ENCODE measurements at places on chromosomes 3 and 15. TPM values are rescaled to one million over a fixed set of nuclear protein-coding genes. Genes with fewer than 3 reads are reported as not detected.

CFAP100 gene
- total RNA-seq: not detected

POC1A gene
- total RNA-seq: 0.26 TPM

DNA sequence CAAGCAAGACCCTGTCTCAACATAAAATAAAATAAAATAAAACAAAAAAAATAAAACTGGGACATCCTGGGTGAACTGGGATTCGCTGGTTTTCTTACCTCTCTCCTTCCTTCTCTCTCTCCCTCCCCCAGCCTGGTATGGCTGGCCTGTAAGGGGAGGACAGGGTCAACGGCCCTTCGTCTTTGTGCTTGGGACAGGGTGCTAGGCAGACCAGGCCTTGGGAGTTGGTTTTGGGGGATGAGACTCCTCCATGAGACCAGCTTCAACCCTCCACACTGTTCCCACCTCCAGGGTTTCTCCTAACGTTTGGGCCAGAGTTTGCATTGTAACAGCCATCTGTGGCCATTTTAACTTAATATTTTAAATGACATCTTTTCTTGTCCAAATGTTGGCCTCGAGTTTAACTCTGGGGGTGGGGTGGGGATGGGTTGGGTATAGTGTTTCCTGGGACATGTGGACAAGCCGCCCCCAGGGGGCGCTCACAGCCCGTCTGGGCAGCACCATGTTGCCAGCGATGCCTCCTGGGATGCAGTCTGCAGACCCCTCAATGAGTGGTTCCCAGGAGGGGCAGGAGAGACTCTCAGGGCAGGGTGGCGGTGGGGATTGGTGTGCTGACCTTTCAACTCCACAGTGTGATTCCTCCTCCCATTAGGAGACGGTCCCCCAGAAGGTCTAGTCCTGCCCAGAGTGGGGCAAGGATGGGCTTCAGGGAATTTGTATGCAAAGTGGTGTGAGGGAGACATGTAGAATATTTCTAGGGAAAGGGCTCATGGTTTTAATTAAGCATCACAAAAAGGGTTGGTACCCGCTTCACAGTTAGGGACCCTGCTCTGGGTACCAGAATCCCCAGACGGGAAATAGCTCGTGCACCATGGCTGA is 37.7 kb upstream of the LCTL start:
- DNase-seq: peak; percentile 60

DNA sequence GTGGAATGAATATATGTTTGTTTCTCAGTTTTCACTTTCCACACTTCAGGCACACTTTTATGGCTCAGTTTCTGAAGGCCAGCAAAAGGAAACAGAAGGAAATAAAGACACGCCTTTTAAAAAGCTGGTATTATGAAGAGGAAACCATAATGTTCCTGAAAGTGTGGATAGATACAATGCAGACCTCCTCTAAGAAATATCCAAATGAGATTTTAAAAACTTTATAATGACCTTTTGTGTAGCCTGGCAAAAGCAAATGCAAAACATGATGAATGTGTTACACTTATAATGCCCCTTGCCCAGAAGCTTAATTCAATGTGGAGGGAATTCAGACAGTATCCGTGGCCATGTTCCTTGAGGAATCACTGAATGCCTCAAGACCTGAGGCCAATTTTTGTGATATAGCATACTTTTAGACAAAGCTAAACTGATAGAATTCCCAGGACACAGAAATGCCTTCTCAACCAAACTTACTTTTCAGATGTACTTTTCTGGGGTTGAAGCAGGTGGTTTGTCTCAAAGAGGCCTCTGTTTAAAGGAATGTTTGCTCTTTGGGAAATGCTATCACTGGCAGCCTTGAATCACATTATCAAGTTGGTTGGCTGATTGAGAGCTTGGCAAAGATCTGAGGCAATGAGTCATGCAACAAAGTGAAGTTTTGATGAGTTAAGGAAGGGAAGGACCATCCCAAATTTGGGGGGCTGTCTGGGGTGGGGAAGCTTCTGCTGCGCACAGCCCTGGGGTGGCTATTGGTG is 77.1 kb upstream of the CACNA2D3 start:
- DNase-seq: peak; percentile 6

ATP13A4 gene
- 7.9 TPM for total RNA-seq

DNA sequence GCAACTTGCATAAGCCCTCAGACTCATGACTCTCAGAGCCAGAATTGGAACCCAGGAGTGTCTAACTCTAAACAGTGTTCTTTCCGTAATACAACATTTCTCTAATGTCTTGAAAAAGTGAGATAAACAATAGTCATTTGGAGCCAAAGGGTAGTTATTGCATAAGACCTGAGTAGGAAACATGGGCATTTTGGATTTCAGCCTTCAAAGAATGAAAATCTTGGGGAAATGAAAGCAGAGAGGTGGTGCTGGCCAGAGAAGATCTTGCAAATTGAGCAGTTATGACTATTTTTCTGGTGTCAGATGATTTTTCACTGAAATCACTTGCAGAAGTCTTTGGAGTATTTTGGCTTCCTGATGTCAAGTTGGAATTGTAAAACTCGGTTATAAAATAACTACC is 379.4 kb downstream of the DIPK2A start:
- no peak for DNase-seq

LDHAL6B gene
- total RNA-seq: not detected

GRCh38 chr3:27927882-27928281 is 205.8 kb upstream of the EOMES start:
- DNase-seq: no peak

ERICH6 gene
- total RNA-seq: 0.26 TPM

SYNPR gene
- 0.52 TPM for total RNA-seq

DNA sequence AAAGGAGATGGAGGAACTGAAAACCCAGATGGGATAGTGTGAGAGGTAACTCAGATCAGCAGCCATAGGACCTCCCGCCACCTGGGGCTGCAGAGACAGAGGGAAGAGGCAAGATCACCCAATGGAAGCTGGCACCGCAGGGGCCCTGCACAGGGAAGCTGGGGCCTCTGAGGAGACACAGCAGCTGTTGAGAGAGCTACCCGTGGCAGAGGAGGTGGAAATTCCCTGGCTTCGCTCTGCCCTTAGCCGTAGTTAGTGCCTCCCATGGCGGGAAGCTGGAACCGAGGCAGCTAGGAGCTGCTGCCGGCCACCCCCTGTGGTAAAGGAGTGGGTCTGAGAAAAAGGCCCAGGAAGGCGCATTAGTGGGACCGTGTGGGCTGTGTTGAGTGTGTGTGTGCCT is 18.0 kb upstream of the PLXNA1 start:
- DNase-seq: no peak

GRCh38 chr3:39982665-39983357 is 173.4 kb downstream of the MYRIP start:
- peak; percentile 71 for DNase-seq

DNA sequence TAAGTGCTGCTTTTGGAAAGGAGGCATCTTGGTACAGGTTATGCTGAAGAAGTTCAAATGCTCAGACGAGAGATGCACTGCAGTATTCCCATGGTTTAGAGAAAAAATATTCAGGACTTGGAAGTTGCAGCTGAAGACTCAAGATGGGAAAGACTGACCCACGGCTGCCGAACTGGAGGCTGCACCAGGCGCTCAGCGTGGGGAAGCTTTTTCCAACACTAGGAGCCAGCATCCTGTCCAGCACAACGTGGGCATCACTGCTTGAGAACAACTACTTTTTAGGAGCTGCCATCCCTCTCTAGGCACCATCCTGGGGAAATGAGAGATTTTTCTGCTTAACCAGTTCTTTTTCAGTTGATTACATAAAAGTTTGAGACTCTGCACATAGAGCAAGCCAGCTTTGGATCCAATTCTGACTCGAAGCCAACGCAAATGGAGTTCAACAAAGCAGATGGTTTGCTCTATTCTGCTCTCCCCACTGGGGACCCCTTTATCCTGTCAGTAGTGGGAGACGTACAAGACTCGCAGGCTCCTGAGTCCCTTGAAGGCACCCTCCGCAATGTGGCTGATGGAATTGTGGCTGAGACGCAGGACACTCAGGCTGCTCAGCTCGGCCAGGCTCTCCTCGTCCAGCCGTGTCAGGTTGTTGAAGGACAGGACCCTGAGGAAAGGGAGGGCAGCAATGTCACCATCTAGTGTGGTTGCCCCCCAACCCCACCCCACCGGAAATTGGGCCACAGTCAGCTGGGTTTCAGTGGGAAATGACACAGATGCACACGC is 93.8 kb downstream of the LRIG1 start:
- no peak for DNase-seq

- no peak for DNase-seq
Observed at GRCh38 chr3:47121409-47121808, 42.5 kb downstream of the SETD2 start.

DNA sequence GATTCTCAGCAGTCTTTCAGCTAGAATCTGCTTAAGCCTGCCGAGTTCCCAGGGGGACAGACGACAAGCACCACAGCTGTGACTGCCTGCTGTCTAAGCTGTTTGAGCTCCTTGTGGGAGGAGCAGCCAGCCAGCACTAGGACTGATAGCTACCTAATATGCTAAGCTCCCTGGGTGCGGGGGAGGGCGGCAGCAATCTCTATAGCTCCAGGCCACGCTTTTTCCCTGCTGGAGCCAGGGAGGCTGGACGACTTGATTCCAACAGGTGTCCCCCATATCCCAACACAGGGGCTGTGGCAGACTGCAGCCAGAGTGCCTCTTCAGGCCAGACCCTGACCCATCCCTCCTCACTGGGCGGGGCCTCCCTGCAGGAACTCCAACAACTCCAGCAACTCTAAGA is 134.1 kb upstream of the ARPP21 start:
- DNase-seq: no peak

TTLL13 gene
- total RNA-seq: not detected

GRCh38 chr3:197025736-197026480 is 3.7 kb downstream of the MELTF start:
- DNase-seq: no peak

- no peak for DNase-seq
Observed at GRCh38 chr3:16759227-16759903, 125.4 kb upstream of the PLCL2 start.

GRCh38 chr15:74657846-74658245 is 38.0 kb downstream of the EDC3 start:
- no peak for DNase-seq

- DNase-seq: no peak
Observed at GRCh38 chr15:31437686-31438085, 111.1 kb downstream of the KLF13 start.

B3GNT5 gene
- total RNA-seq: 5.6 TPM

- DNase-seq: no peak
Observed at GRCh38 chr15:66221126-66221525, 32.4 kb downstream of the MEGF11 start.

DNA sequence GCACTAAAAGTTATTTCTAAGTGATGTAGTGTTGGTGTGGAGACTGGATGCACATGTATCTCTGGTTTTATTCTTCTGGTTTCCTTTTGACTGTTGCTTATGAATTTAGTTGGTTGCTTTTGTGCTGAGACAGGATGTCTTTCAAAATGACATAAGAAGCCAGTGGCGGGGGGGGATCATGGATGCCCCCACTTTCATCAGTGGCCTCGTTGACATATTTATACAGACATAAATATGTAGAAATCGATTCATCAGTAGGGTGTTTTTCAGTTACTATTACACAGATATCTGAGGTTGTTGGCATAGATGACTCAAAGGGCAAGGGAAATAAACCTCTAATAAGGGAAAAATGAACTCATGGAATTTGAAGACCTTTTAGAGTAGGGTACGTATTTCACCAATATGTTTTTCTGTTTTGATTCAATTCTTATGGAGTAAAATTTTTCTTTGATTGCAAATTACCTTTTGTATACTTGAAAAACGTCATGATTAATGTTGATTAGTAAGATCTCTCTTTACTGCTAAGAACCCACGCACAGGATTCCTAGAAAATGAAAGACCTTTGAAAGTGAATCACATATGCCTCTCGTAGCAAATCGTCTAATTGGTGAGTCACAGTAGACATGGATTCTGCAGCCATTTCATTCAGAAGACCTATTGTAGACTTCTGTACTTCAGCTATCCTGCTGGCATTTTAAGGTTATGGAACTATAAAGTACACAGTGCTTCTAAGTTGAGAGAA is 97.4 kb upstream of the RBMS3 start:
- DNase-seq: no peak

OXNAD1 gene
- 18.8 TPM for total RNA-seq

CDC25A gene
- 0.33 TPM for total RNA-seq

LCMT2 gene
- 1.3 TPM for total RNA-seq

DNA sequence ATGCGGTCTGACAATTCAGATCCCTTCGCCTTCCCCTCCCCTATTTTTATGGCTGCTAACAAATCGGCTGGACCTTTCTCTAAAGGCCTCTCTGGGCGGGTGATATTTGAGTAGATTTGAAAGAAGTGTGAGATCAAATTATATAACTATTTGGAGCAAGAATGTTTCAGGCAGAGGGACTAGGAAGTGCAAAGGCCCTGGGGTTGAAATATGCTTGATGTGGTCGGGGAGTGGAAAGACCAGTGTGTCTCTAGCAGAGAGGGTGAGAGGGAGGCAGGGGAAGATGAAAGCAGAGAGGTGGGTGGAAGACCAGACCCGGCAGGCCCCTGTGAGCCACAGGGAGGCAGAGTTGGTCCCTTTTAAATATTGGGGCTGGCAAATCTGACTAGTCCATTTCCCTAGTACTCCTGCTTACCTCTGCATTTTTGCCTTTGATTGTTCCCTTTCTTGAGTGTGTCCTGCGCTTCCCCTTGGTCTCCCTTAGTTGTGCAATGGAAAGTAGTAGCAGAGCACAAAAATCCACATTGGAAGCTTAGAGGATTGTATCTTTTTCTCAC is 32.3 kb downstream of the SLCO3A1 start:
- no peak for DNase-seq

- DNase-seq: no peak
Observed at GRCh38 chr15:93210995-93211394, 122.0 kb upstream of the RGMA start.

Data from body of pancreas (tissue), 4 donors.